ENCODE measurements at places on chromosomes 1 and 21.

- no peak for DNase-seq
These were observed 12.4 kb downstream of the CDC42 start for GRCh38 chr1:22064751-22065402.

GRCh38 chr1:24043345-24044032 is 63.4 kb upstream of the SRSF10 start:
- DNase-seq: no peak

DNA sequence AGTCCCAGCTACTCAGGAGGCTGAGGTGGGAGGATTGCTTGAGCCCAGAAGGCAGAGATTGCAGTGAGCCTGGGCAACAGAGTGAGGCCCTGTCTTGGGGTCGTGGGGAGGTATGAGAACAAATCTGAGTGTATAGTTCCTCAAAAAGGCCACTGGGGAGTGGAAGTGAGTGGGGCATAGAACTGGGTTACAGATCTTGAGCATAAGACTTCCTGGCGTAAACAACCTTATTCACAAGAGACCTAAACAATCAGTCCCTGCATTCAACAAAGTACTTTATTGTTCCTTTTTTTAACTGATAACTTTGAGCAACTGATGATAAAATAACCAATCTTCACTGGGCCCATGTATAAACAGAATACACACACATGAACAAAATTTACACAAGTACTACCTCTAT is 72.7 kb upstream of the MUTYH start:
- no peak for DNase-seq

GRCh38 chr1:205421798-205422197 is at the start of gene LEMD1:
TSS of gene LEMD1 (minus strand) at chr1:205422056. CDS start at chr1:205420536, 1,520 bp downstream.
- no peak for DNase-seq

DNA sequence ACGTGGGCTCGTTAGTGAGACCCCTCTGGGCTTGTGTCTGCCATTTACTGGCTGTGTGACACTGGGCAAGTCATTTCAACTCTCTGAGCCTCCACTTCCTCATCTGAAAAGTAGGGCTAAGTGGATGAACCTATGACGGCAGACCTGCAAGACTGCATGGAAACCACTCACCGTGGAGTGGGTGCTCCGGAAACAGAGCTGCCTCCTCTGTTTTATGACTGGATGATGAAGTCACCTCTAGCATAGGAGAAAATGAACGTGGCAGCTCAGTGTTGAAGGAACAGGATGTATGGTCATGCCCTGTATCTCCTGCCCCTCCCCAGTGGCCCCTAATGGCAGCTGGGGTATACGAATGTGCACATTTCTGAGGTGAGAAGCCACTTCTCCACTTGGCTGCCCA is 40.5 kb downstream of the STPG1 start:
- DNase-seq: no peak

DNA sequence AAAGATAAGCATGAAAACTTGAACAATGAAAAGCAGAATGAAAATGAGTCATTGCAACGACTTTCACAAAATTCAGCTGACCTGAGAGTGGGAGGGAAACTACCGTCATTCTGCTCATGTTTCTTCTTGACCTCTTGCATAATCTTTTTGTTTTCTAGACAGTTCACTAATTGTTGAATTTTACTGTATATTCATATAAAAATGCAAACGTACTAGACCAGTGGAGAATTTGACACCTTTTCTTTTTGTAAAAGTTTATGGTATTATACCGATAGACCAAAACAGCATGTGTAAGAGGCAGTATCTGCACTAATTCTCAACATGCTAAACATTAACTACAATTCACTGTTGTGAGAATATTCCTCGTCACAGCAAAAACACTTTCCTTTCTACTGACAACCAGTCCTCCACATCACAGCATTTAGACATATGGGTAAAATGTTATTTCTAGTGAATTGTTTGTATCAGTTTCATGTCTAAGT is 137.8 kb downstream of the GREM2 start:
- no peak for DNase-seq

DNA sequence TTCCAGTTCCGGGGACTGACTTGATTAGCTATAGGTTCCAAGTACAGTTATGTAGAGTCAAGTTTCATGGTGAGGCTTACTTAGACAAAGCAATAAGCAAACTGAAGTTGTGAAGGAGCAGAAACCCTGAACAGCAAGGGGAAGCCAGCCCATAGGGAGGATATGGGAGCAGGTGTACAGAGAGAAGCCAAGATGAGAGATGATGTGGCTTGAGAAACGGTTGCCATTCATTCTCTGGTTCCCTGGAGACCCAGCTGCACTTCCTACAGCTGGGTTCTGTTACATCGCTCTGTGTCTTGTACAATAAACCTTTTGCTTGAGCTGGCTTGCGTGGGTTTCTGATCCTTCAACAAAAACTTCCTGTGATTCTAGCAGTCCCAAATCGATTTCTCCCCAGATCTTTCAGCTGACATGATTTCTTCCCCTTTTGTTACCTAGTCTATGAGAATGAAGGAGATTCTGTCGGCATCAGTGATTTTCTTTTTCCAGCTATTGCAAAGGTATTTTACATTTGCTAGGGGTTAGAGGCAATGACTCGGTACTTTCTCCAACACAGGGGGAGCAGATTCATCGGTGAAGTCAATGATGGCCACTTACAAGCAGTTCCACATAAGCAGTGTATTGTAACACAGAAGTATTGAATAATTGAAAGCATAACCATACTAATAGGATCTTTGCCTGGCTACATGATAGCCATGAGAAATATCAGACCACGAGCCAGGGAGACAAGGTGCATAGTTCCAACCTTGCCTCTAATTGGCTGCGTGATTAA is 67.3 kb downstream of the URB2 start:
- DNase-seq: no peak

DNA sequence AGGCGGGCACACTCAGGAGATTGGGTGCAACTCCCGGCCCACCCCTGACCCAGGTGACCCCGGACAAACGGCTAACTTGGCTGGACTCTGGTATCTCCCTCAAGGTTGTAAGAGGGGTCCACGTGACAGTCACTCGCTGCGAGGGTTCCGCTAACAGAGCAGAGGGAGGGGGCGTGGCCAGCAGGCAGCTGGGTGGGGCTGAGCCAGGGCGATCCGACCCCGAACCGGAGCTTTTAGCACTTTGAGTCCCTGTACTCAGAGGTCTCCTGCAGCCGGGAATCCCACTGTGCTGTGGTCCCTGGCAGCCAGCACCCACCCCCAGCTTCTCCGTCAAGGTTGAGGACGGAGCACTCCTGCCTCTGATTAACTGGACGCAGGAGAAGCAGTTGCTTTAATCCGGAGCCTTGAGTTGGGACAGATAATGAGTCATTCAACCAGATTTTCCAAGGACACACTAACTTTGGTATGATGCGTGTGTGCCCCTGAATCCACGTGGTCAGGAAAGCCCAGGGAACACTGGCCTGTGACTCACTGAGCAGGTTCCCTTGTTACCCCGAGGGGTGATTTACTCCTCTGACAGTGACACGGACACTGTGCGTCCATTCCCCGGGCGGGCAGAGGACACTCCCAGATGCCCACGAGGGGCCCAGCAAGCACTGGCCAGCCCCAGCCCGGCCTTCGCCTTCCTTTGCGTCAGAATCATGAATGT is 16.8 kb downstream of the TRPM2 start:
- no peak for DNase-seq

- DNase-seq: no peak
These were observed 24.1 kb upstream of the CCDC27 start for GRCh38 chr1:3727825-3728776.

GRCh38 chr1:22238356-22239224 is 95.7 kb upstream of the WNT4 start:
- no peak for DNase-seq

GRCh38 chr1:17912491-17912890 is 157.4 kb downstream of the ACTL8 start:
- no peak for DNase-seq
